ENCODE measurements at places on chromosomes 6 and 20.

DNA sequence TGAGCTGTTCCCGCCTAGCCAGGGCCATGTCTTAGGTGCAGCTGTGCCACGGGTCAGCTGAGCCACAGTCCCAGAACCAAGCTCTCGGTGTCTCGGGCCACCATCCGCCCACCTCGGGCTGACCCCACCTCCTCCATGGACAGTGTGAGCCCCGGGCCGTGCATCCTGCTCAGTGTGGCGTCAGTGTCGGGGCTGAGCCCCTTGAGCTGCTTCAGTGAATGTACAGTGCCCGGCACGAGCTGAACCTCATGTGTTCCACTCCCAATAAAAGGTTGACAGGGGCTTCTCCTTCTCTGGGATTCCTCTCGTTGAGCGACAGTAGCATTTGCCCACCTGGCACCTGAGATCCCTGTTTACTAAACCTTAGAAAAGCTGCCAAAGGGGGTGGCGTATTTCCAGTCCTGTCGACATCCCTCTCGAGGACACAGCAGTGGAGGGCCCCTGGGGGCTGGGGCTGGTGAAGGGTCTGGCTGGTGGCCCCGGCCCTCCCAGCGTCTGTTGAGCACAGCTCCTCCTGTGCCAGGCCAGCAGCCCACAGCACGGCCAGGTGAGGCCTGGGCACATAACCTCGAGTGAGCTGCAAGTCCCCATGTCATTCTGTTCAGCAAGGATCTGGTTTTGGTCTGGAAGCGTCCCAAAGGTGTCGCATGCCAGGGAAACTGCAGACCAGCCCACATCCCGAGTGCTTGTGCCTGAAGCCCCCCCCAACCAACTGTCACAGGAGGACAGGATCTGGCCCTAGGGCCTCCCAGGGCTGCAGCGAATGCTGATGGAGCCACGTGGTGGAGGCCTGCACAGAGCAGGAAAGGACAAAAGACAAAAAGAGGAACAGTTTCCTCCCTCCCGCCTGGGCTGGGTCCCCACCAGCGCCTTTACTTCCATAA, 21.2 kb upstream of the PYGB start:
- H3K36me3 ChIP-seq: peaks cover 42% of the 10 kb centered on the region
- ATAC-seq: peak; percentile 48
- peaks cover 67% of the 10 kb centered on the region for H3K4me1 ChIP-seq

DNA sequence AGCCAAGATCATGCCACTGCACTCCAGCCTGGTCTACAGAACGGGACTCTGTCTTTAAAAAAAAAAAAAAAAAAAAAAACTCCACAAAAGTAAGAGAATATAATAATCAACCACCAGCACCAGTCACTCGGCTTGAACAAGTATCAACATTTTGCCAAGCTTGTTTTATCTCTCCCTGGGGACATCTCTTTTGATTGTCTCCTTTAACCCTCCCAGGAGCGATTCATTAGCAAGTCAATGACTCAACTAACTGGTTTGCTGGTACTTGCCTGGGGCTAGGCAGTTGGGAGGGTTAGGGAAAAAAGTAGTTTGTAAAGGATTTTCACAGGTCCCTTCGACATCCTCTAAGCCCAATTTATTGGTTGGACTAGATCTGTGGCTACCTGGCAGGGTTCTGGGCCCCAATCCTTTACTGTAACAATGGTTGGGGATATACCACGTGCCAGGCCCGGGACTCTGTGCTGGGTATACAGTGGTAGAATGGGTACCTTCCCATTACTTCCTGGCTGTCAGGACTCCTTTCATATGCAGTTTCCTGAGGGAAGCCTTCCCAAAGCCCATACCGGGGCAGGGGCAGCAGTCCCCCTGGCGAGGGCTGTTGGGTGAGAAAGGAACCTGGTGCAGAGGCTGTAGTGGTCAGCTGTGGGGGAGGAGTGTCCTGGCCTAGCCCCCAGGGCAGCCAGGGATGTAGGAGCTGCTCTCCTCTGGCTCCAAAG, 12.2 kb downstream of the TGIF2 start:
- no peaks in the 10 kb centered on the region for H3K36me3 ChIP-seq
- no peak overlapping the region for H3K4me3 ChIP-seq
- H3K4me1 ChIP-seq: no peaks in the 10 kb centered on the region
- H3K27ac ChIP-seq: no peak overlapping the region
- no peaks in the 10 kb centered on the region for H3K27me3 ChIP-seq

DNA sequence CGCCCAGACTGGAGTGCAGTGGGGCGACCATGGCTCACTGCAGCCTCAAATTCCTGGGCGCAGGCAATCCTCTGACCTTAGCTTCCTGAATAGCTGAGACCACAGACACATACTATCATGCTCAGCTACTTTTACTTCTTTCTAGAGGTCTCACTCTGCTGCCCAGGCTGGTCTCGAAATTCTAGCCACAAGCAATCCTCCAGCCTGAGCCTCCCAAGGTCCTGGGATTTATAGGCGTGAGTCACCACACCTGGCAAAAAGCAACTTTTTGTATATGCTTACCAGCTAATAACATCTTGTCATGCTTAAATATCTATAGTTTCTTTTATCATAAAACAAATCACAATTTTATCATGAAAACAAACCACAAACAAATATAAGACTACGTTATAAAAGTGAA, 23.0 kb downstream of the RNASET2 start:
- no peak overlapping the region for H3K4me3 ChIP-seq
- no peak overlapping the region for H3K27ac ChIP-seq
- no peak for ATAC-seq
- peaks cover 79% of the 10 kb centered on the region for H3K36me3 ChIP-seq

DNA sequence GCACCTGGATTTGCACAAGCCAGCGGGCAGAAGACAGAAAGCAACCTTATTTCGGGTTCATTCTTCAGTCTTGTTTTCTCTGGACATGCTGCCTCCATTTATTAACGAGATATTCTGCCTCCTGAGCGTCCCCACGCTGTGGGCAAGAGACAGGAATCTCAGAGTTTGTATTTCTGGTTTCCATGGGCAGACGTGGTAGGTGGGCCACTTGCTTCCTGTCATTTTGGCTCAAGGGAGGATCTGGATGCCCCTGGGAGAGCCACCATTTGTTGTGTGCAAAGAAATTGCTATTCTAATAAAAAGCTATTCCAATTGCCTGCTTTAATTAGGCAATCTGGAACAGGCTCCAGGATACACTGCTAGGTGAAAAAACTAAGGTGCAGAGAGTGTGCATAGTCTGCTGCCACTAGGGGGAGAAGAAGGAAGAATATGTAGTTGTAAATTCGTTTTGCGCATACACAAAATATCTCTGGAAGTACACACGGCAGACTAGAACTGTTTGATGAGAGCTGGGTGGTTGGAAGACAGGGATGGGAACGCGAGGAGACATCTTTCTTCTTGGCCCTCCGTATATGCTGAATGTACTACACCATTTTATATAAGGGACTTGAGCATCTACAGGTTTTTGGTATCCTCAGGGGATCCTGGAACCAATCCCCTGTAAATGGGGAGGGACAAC, 30.1 kb upstream of the SLC16A10 start:
- ATAC-seq: no peak
- H3K36me3 ChIP-seq: no peaks in the 10 kb centered on the region
- no peak overlapping the region for H3K27ac ChIP-seq
- H3K27me3 ChIP-seq: peaks cover 3% of the 10 kb centered on the region

DNA sequence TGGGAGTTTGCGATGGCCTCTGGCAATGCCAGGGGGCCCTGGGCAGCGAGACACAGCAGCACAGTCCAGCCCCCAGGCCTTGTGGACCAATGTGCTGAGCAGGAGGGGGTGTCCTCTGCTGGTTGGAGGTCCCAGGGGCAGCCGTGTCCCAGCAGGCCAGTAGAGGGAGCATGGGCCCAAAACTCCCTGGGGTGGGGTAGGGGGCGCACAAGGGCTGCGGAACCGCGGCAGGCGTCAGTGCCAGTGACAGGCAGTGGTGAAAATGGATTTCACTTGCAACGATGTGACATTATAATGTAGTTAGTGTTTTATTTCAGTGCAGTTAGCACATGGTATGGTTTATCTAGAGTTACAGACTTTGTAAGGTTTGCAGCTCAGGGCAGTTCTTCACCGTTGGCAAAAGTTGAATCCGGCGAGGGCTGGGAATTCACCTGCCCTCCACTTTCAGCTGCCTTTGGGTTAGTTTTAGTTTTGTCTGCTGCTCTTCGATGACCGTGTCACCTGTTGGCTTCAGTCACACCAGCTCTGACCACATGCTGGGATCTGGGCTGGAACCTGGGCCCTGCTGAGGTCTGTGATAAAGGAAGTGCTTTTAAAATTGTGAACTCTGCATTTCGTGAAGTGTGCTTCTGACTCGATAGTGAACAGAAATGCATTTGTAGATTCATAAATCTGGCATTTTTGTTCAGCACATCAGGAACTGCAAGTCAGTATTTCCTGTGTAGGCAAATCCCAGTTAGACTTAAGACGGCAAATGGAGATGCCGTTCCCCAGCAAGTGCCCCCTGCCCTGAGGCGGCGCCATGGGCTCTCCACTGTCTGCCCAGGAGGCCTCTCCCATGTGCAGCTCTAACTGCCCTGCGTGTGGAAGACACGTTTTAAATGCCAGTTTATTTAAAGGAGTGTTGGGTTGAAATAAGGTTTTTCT, 46.8 kb downstream of the PYGB start:
- peak overlapping the region; percentile 62 for H3K27ac ChIP-seq
- peaks cover 86% of the 10 kb centered on the region for H3K36me3 ChIP-seq
- no peak overlapping the region for H3K4me3 ChIP-seq
- no peaks in the 10 kb centered on the region for H3K27me3 ChIP-seq
- peak; percentile 49 for ATAC-seq
- H3K4me1 ChIP-seq: no peaks in the 10 kb centered on the region

DNA sequence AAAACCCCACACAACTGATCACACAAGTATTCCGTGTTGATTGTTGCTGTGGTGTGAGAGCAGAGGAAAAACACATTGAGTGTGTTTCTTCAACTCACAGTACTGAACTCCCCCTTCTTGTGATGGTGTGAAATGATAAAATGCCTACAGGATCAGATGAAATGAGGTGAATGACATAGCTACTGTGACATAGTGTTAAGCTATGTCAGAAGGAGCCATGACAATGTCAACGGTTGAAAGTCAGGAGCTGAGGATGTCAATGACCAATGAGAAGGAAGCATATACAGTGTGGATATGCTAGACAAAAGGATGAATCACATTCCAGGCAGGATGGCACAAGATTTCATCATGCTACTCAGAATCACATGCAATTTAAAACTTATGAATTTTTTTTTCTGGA, 38.8 kb downstream of the WASF1 start:
- ATAC-seq: no peak
- H3K36me3 ChIP-seq: peaks cover 9% of the 10 kb centered on the region
- no peak overlapping the region for H3K27ac ChIP-seq
- H3K4me1 ChIP-seq: no peaks in the 10 kb centered on the region

DNA sequence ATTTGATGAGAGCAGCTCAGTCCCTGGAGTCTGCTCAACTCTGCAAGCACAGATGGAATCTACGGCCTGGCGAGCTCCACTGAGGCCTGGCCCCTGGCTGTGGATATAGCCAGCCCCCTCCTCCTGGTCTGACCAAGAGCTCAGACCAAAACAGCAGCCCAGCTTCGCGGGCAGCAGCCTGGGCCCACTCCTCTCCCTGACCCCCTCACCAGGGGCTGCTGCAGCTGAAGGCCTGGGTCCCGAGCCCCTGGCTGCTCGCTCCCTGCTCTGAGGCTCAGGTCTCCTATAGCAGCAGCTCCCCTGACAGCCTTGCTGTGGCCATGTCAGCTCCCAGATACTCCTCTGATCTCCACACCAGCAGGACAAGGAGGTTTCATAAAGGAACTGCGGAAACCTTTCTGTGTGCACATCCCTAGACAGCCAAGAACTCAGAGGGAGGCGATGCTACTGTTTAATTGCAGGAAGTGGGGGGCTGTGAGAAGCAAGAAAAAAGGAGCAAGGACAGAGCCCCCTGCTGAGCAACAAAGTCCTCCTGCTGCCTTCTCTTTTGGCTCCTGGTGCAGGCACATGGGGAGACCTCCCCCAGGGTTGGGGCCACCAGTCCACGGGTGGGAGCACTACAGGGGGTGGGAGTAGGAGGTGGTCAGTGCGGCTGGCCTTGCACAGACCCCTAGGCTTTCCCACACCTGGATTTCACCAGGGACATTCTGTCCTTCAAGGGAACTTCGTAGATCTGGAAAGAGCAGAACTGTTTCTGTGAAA, 38.7 kb upstream of the CST5 start:
- no peak overlapping the region for H3K4me3 ChIP-seq
- no peaks in the 10 kb centered on the region for H3K27me3 ChIP-seq
- ATAC-seq: no peak
- H3K36me3 ChIP-seq: no peaks in the 10 kb centered on the region
- no peak overlapping the region for H3K27ac ChIP-seq

DNA sequence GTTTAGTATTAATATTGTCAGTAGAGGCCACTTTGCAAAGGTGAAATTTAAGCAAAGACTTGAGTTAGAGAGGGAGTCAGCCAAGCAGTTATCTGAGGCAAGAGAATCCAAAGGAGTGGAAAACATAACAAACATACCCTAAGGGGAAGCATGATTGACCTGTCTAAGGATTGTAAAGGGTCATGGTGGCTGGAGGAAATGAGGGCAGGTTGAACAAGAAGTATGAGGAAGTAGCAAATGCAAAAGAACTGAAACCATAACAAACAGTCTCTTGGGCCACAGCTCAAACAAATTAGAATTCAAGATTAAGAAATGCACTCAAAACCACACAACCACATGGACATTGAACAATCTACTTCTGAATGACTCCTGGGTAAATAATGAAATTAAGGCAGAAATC, 103.2 kb downstream of the FBXO5 start:
- no peaks in the 10 kb centered on the region for H3K4me1 ChIP-seq
- H3K36me3 ChIP-seq: no peaks in the 10 kb centered on the region
- no peak overlapping the region for H3K27ac ChIP-seq
- no peak for ATAC-seq
- H3K4me3 ChIP-seq: no peak overlapping the region

DNA sequence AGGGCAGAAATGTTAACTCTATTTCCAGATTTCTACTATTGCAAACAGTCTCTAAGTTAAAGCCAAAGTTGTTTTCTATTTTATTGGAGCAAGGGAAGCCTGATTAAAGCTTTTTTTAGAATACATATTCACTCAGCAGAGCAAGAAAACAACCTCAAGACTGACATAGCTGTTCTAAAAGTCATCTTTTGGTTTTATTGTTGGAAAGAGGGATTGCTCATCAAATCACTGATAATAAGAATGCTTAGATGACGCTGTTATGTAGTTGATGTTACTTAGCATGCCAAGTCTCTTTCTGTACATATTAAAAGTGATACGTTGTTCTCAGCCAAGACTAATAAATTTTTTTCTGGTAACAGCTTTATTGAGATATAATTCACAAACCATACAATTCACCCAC, 172.6 kb upstream of the LAMA2 start:
- no peaks in the 10 kb centered on the region for H3K36me3 ChIP-seq
- H3K27me3 ChIP-seq: no peaks in the 10 kb centered on the region
- H3K4me3 ChIP-seq: no peak overlapping the region

DNA sequence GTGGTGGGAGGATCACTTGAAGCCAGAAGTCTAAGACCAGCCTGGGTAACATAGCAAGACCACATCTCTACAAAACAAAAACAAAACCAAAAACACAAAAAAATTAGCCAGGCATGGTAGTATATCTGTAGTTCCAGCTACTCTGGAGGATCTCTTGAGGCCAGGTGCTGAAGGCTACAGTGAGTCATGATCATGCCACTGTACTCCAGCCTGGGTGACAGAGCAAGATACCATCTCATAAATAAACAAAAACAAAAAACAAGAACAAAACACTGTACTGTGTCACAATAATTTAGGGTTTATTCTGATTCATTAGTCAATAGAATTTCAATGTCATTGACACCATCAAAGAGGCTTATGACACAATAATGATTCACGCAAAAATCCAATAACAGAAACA, 1121.7 kb upstream of the MAP3K7 start:
- no peaks in the 10 kb centered on the region for H3K36me3 ChIP-seq
- ATAC-seq: no peak
- no peak overlapping the region for H3K4me3 ChIP-seq
- no peaks in the 10 kb centered on the region for H3K27me3 ChIP-seq

- no peak for ATAC-seq
- no peaks in the 10 kb centered on the region for H3K27me3 ChIP-seq
- no peak overlapping the region for H3K27ac ChIP-seq
- no peaks in the 10 kb centered on the region for H3K4me1 ChIP-seq
- no peaks in the 10 kb centered on the region for H3K36me3 ChIP-seq
Measured at GRCh38 chr6:45163952-45164766, 164.0 kb upstream of the RUNX2 start.
